Thymus (tissue), 14 donors: ENCODE measurements at places on chromosomes 3 and 15.

DNA sequence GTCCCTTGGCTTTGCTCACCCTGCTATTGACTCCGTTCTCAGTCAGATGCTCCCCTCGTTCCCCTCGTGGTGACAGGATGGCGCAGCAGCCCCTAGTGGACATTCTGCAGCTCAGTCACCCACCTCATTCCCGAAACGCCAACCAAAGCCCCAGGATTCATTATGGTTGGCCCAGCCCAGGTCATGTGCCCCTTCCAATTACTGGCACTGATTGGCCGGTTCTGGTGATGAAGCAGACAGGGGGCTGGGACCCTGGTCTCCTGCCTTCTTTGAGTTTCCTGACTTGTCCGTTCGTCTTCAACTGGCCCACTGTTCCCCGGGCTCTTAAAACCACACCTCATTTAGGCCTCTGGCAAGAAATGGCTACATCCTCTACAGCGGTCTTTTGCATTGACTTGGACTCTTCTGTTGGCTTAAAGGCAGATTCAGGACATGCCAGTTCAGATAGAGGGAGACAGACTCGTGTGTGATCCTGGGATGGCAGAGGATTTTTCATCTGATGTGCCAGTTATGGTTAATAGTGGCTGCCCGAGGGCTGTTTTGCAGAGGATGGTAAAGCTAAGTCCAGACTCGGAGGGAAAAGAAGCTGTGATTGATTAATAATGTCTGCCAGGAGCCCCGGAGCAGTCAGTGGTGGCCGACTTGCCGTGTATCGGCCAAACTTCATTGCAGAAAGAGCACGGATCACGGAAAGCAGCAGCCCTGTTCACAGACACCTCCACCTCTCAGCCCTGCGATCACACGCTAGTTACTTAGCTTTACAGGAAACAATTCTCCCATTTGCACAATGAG lies 37.8 kb downstream of the LSM3 start:
- peak; percentile 55 for DNase-seq

- DNase-seq: no peak
These were observed 50.0 kb downstream of the MB21D2 start for GRCh38 chr3:192867645-192868044.

DNA sequence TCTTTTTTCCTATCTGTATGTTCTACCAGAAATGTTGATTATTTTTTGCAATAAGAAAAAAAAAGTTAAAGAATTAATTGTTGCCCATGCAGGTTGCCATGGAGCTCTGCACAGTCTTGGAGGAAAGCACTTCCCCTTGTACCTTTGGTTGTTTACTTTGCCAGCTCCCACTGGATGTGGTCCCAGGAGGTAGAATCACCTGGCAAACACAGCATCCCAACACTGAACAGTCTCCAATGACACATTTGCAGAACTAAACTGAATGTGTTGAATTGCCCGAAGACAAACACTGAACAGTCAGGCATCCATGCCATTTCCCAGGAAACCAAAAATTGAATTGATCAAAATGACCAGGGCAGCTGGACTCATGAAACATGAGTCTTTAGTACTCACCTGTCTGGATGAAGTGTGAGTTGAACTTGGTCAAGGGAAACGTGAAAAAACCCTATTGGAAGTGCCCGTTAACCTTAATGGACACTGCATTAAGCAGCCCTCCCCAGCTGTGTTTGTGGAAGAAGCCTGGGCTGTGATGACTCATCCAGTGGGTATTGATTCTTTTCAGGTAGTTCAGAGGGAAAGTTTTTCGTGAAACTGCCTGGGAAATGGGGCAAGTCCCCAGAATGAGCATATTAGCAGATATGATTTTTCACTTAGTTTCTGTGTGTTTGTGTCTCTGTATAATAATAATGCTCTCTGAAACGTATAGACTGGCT lies 284.7 kb upstream of the STT3B start:
- DNase-seq: no peak

DNA sequence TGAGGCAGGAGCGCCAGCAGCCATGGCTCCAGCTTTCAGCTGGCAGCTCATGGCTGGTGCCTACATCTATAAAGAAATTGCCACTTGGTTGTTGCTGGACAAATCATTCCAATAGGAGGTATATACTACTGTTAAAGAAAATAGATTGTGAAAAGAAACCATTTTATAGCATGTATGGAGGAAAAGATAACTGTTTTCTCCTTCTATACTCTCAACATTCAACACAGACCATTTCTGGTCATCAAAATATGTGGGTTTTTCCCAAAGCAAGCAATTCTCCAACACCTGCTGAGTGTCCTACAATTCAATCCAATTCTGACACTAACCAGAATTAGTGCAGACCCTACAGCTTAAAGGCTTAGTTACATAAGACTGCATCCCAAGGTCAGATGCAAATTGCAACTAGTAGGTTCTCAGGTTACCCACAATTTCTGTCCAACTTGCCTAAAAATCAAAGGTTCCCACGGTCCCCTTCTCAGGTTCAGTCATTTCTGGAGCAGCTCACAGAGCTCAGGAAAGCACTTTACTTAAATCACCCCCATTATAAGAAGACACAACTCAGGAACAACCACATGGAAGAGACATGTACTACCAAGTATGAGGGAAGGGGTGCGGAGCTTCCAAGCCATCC lies 42.4 kb upstream of the STRIT1 start:
- no peak for DNase-seq

- no peak for DNase-seq
These were observed 164.2 kb downstream of the ABHD5 start for GRCh38 chr3:43854916-43855315.

- DNase-seq: no peak
These were observed 78.1 kb upstream of the LMOD3 start for GRCh38 chr3:69200384-69201068.

DNA sequence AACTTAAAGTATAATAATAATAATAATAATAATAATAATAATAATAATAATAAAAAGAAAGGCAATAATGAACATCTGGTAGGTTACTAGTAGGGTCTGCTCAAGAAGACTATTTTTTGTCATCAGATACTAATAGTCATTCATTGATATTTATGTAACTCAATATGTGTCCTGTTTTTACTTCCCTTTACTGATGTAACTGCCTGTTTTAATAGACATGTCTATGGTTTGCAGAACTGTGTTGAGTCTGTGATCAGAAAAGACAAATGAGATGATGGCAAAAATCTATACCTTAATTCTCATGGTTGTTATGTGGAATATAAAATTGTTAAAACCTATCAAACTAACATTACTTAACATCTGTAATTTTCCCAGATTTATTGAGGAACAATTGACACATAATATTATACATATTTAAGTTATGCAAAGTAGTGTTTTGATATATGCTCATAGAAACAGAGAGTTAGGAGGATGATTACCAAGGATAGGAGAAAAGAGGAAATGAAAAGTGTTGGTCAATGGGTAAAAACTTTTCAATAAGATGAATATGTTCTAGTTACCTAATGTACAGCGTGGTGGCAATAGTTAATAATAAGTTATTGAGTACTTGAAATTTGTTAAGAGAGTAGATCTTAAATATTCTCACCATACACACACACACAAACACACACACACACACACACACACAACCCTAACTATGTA lies 699.4 kb downstream of the ZPLD1 start:
- no peak for DNase-seq

- peak; percentile 7 for DNase-seq
These were observed 1264.3 kb upstream of the ALCAM start for GRCh38 chr3:104102386-104102785.

GRCh38 chr3:178193846-178194245 lies 342.4 kb upstream of the KCNMB2 start:
- DNase-seq: no peak

DNA sequence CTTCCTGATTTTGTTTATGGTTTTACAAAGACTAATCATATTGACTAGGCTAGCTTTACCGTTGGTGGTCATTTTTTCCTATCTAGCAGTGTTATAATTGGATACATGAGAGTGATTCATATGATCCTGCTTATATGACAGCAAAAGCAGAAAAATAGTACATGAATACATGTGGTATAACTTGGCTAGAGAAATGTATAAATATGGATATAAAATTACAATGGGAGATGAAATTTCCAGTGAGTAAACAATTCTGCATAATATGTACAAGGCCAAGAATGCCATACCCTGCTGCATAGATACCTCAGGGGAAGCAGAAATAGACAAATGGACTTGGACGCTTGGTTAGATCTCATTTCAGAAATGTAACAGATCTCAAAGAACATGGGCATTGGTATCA lies 103.1 kb downstream of the DTWD1 start:
- DNase-seq: no peak

DNA sequence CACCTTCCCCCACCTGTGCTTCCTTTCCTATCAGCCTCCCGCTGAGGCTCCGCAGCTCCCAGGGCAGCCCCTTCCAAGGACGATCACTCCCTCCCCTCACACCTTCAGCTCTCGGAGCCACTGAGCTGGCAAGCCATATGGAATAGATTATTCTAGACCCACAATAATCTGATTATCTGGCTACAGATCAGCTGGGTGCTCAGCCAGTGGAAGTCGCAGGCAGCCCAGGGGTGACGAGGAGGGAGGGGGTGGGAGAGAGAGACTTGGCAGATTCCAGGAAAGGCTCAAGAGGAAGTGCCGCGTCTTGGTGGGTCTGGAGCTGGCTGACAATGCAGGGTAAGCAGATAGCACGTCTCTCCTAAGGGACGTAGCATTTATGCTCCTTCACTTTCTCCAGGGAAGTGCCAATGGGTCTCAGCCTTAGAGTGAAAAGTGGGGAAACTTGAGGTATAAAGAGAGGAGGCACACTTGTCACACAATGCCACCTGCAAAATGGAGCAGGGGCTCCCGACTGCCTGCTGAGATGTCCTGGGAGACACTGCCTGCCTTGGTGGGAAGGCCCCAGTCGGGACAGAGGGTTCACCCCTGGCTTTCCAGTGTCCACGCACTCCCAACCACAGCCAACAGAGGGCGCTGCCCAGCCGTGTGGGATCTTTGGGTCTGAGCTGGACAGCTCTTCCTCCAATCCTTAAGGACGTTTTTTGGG lies 9.4 kb upstream of the MESP1 start:
- peak; percentile 60 for DNase-seq

- DNase-seq: no peak
These were observed 83.3 kb downstream of the ZNF621 start for GRCh38 chr3:40608091-40608490.

- DNase-seq: no peak
These were observed 519.8 kb upstream of the GBE1 start for GRCh38 chr3:82281205-82281604.

DNA sequence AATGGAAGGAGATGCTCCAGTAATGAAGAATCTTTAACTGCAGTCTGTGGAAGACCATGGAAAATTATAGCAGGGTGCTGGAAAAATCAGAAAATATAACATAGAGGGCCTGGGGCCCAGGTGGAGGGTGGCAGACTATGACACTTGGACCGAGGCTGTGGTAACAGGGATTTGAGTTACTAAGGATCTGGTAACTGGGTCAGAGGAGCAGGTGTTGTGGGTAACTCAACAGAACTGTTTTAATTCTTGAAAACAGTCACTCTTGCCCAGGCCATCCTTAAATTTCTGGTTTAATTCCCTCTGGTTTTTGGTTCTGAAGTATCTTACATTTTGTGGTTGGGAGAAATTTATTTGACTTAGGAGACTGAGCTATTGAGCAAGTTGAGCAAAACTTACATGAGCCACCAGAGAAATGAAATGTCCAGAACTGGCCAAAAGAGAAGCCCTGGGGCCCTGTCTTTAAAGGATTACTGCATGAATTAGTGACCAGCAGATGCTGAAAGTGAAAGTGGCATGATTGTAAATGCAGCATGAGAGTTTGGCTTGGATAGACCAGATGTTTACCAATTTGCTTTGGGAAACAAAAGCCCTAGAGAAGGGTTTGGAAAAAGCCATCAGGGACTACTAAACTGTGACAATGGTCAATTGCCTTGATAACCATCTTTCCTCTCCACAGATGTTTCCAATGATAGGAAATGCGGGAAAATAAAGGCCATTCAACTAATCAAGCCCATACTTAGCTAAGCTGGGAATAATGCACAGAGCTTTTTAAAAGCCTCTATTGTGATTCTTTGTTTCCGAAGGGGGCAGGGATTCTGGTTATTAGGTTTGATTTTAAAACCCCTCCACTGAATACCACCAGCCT lies 374.9 kb upstream of the TGFBR2 start:
- DNase-seq: no peak

GRCh38 chr3:88896026-88896425 lies 211.4 kb upstream of the EPHA3 start:
- DNase-seq: no peak

GRCh38 chr3:135992072-135992471 lies 26.5 kb downstream of the PPP2R3A start:
- DNase-seq: no peak

- DNase-seq: no peak
These were observed 8.6 kb upstream of the ISG20 start for GRCh38 chr15:88630141-88630721.

- DNase-seq: no peak
These were observed 19.5 kb downstream of the ARIH2 start for GRCh38 chr3:48938156-48938555.
